ENCODE measurements at places on chromosomes 7 and 10.

GRCh38 chr7:64558323-64558705, 4.6 kb downstream of the ZNF680 start:
- DNase-seq, result no peak

GRCh38 chr10:17431871-17432311, 22.5 kb downstream of the ST8SIA6 start:
- no peak for DNase-seq

- no peak for DNase-seq
Measured at GRCh38 chr10:42691361-42692120, 53.2 kb upstream of the ZNF33B start.

DNA sequence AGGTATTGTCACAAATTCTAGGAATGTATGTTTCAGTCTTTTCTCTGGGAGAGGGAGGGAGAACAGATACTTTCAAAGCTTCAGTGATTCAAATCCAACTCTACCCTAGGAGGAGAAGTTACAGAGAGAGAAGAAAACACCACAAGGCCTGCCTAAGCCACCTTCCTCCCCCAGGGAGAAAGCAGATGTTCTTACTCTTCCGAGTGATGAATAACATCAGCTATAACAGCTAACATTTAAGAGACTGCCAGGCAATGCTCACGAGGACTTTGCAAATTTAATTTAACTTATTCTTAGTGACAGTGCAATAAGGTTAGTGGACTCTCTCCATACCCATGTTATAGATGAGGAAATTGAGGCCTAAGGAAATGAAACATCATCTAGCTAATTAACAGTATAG, 36.8 kb downstream of the TAS2R41 start:
- no peak for DNase-seq

- no peak for DNase-seq
Measured at GRCh38 chr10:77844713-77845445, 81.7 kb downstream of the DLG5 start.

DNA sequence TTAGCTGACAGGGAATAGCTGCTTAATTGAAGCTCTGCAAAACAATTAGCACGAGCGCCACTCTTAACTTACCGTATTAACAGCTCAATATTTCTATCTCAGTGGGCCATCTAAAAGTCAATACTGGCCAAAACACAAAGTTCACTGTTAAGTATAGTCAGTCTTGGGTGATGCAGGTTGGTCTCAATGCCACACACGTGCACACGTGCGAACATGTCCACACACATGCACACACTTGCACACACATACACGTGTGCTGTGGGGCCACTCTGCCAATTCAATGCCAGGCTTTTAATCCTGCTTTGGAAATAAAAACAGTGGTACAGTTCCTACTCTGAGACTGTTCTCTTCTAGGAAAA, 105.1 kb downstream of the GRB10 start:
- DNase-seq, result no peak
